Stimulated activated CD8-positive, alpha-beta memory T cell treated with anti-CD3 and anti-CD28 coated beads, Interleukin-4, amount 100 ng/mL, for 1 hour (primary cell): ENCODE measurements at places on chromosomes 12 and 14.
A peak's percentile ranks its signal among the peaks of the same experiment; 100 is the strongest.

- DNase-seq = no peak
Observed at GRCh38 chr14:91265404-91265803, 20.9 kb upstream of the GPR68 start.

DNA sequence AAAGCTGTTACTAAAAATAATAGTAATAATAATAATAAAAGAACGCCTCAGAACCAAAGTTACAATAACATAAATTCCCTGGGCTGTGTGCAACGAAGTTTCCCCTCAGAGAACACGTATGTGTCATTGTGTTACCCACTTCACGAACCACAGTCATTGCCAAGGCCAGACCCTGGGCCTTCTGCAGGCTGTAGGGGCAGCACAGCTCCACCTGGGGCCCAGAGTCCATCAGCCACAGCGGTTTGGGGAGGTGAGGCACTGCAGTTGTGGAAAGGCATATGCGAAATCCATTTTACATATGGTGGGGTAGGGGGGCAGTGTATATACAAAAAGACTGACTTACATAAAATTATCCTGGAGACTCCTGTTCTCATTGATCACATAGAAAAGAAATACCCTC lies 56.1 kb downstream of the ESR2 start:
- DNase-seq = no peak

- DNase-seq = no peak
Observed at GRCh38 chr14:51219473-51220448, 20.3 kb upstream of the TMX1 start.

DNA sequence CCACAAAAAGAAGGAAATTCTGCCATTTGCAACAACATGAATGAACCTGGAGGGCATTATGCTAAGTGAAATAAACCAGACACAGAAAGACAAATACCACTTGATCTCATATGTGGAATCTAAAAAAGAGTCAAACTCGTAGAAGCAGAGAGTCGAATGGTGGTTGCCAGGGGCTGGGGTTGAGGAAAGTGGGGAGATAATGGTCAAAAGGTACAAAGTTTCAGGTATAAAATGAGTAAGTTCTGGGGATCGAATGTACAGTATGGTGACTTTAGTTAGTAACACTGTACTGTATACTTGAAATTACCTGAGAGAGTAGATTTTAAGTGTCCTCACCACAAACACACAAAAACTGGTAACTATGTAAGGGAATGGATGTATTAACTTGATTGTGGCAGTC lies 129.4 kb downstream of the PPM1H start:
- DNase-seq = no peak

DNA sequence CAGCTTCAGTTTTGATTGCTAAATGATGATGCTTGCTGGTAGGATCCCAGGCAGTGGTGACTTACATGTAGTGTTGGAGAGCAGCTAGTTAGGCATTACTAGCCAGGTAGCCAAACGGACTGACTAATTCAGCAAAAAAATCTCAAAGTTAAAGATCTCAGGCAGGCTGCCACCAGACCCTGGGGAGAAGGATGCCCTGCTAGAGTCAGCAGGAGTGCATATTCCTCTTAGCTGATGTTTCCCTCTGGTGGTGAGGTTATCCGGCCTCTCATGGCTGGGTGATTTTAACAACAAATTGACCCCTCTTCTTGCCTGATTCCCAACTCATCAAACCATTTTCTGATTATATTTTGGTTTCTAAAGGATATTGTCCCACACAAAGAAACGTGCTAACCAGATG lies 2.8 kb downstream of the EFS start:
- no peak for DNase-seq

DNA sequence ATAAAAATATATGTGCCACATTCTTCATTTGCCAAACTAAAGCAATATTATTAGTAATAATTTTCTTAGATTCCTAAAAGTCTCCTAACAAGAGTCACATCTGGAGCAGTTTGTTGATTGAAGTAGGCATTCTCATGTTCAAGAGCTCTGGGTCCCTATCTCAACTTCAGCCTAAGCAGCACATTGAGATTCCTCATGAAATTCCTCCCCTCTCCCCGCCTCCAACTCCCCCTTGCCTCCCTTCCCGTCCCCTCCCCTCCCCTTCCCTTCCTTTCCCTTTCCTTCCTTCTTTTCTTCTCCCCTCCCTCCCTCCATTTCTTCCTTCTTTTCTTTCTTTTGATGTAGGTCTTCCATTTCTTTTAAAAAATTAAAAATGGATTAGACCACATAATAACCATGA lies 48.7 kb upstream of the NAV3 start:
- DNase-seq = no peak

DNA sequence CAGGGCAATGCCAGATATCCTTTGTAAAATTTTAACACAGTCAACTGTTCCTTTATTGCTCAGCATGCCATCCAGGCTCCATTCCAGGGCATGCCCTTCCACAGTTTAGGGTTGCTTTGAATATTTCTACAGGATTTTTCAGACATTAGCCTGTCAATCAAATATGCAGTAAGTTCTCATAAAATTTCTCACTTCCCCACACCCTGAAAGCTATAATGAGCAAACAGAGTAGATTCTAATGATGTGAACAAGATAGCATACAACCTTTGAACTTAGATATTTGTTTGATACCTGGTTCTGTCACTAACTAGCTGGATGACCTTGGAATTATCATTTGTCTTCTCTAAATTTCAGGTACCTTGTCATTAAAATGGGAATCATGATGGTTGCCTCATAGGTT lies 251.2 kb downstream of the SYT1 start:
- no peak for DNase-seq

GRCh38 chr14:106174206-106174605 lies 647.8 kb downstream of the TMEM121 start:
- DNase-seq = peak; percentile 24

GRCh38 chr12:112677050-112677765 lies 114.3 kb upstream of the RPH3A start:
- no peak for DNase-seq

- DNase-seq = no peak
Observed at GRCh38 chr12:88062474-88062873, 33.3 kb upstream of the C12orf50 start.

GRCh38 chr12:80864046-80864735 lies 73.5 kb downstream of the LIN7A start:
- no peak for DNase-seq

DNA sequence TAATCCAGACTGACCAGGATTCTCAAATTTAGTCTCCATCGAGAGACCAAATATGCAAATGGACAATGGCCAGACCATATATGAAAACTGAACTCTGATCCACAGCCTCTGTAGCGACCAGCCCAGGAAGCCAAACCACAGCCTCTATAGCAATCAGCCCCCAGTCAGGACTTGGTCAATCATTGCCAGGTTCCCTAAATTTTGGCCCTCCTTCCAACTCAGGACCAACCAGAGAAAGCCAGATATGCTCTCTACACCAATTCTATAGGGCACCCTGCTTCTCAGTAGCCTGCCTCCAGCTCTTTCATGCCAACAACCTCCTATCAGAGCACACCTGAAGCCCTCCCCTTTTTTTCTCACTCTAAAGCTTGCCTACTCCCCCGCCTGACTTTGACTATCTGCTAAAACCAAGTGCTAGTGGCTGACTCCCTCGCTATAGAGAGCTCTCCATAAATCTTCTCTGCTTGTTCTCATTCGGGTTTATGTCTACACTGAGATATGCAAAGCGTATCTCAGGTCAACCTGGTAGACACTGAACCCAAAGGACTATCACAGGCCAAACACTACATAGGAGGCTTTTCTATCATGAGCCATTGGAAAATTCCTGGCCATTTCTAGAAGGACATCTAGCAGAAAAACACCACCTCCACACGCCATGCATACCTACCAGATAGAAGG lies 110.5 kb upstream of the FUT8 start:
- DNase-seq = no peak

DNA sequence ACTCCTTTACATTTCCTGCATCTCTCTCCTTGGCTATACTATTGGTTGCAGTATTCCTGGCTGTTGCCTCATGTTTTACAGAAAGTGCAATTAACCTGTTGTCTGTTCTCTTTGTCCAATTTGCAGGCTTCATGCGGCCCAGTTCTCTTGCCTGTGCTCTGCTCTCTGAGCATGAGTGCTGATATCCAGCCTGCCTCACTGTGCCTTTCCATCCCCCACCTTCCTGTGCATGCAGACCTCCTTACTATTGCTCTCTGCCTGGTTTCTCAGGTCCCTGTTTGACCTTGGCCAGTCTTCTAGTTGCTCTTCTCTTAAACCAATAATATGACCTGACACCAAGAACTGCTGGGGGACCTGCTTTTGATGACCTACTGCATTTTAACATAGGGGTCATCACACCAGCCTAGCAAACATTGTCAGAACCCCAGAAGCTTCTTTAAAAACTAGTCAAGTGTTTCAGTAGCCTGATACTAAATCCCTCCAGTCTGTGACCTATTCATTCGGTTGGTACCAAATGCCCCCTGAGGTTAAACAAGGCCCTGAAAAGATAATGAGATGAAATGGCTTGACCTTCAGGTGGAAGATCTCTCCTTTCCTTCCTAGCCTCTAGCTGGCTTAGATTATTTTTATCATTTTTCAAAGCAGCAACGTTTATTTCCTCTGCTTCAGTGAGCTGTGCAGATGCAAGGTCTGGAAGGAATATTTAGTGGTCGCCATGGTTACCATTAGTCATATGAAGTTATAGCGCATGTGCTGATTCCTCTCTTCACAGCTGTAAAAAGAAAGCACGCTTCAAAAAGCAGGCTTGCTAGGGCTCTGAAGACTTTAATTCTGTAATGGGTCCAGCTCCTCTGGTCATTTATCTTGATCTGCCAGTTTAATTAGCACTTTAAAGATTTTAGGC lies 216.5 kb downstream of the PHLDA1 start:
- DNase-seq = no peak

DNA sequence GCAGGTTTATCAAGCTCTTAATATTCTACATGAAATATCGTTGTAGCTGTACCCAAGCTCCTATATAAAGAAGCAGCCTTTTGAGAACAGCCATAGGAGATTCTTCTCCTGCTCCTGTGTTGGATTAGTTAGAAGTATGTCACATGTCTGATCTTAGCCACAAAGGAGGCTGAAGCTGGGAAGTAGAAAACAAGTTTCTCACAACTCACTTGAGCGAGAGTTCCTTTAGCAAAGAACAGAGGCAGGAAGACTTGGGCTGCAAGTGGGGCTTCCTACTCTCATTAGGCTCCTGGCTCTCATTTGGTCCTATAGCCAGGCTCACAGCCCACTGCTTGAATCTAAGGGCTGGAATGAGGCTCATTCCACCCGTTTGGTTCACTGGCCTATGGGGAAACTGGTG lies 281.9 kb downstream of the BTG1 start:
- no peak for DNase-seq

GRCh38 chr12:53223389-53224060 lies 8.5 kb downstream of the RARG start:
- no peak for DNase-seq

- DNase-seq = no peak
Observed at GRCh38 chr12:24224401-24224800, 274.9 kb upstream of the SOX5 start.

DNA sequence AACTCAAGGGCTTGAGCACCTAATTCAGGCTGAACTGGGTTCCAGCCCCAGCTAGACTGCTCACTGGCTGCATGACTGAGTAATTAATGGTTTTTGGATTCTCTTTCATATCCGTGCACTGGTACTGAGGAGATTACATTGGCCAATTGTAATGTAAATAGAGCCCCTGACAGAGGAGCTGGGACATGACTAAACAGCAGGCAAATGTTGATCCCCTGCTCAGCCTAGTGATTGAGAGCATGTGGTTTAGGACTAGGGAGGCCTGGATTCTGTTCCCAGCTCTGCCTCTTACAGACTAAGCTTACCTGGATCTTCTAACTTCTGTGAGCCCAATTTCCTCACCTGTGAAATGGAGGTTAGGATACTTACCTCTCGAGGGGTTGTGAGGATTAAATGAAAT lies 204.3 kb downstream of the ESR2 start:
- no peak for DNase-seq

- DNase-seq = no peak
Observed at GRCh38 chr12:56385873-56386272, 23.2 kb upstream of the APOF start.

GRCh38 chr12:71749666-71750065 lies 5.0 kb upstream of the RAB21 start:
- DNase-seq = no peak

DNA sequence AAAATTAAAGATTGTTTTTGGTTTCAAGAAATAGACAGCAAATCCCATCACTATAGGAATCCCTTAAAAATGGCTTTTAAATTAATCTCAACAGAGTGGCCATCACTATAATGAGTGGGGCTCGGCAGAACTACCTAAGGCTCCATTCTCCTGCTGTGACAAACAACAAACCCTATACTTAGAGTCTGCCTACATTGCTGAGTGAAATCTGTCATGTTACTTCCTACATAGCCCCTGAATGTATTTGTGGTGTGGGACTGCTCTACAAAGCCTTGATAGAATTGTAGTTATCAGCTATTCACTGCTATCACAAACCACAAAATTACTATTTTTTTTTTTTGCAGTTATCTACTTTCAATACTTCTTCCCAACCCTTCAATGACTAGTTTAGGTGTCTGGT lies 538.7 kb upstream of the ATXN7L3B start:
- DNase-seq = no peak

DNA sequence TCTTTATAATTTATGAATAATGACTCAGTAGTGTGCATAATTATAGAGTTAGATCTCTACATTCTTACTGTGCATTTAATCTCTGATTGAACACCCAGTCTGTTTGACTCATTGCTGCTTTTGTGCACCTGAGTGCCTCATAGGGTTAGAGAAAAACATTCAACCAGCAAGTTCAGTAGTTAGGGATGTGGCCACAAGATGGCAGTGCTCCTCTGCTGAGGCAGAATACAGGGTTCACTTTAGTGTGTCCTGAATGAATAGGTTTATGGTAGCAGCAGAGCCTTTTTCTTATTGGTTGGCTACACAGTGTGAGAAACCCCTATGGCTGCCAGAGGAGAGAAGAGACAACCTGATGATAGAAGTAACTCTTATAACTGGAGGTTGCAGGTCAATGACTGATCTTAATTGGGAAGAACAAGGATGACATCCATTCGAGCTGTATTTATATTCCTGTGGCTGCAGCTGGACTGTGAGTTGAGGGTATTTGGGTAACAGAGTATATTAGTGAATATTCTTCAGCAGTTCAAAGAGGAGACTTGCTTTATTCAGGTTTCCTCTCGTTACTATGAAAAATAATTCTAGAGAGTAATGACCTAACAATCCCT lies 194.9 kb upstream of the OR4E1 start:
- DNase-seq = peak; percentile 56
